ENCODE measurements at places on chromosomes 2 and 18. TPM values are rescaled to one million over a fixed set of nuclear protein-coding genes. Genes with fewer than 3 reads are reported as not detected.

Gene ZC3H6
- total RNA-seq: 18.5 TPM

Gene IL36A
- total RNA-seq: not detected

DNA sequence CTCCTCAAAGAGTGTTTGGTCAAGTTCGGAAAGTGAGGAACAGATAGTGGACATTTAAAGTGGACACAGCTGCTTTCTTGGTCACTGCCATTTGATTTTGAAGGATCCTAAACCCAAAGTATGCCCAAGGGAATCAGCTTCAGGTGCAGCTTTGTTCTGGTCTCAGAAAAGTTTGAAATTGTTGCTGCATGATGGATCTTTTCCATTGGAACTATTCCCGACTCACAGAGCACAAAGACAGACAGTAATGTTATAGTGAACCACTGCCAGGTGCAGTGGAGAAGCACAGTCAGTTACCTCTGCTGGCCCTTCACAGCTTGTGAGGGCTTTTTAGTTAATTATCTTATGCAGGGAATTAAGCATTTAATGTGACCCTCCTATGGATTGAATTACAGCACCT is 301.7 kb downstream of the PHLPP1 start:
- no peaks in the 10 kb centered on the region for H3K4me1 ChIP-seq
- DNase-seq: no peak
- H3K27ac ChIP-seq: no peak overlapping the region
- no peaks in the 10 kb centered on the region for H3K27me3 ChIP-seq

- DNase-seq: no peak
- H3K4me3 ChIP-seq: no peak overlapping the region
- H3K4me1 ChIP-seq: no peaks in the 10 kb centered on the region
- no peaks in the 10 kb centered on the region for H3K36me3 ChIP-seq
- H3K27ac ChIP-seq: no peak overlapping the region
- H3K27me3 ChIP-seq: no peaks in the 10 kb centered on the region
Measured at GRCh38 chr18:40250236-40250635, 1704.8 kb upstream of the PIK3C3 start.

GRCh38 chr2:157735532-157735931 is 106.9 kb upstream of the ACVR1C start:
- H3K27ac ChIP-seq: no peak overlapping the region
- no peaks in the 10 kb centered on the region for H3K27me3 ChIP-seq
- no peaks in the 10 kb centered on the region for H3K4me1 ChIP-seq

DNA sequence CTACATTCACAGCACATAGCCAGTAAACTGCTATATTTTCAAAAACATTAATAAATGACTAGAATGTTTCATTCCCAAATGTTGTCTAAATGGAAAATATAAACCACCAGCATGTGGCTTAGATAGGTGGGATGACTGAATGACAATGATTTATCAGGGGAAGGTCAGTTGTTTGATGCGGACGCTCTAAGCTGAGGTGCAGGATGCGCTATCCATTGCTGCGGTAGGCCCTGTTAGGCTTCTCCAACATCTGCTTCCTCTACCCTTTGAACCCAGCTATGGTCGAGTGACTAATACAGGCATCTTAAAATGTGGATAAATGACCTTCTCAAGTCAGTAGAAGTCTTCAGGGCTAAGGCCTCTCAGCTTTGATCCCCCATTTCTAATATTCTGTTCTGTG is 584.2 kb downstream of the CMPK2 start:
- no peaks in the 10 kb centered on the region for H3K4me1 ChIP-seq
- H3K4me3 ChIP-seq: no peak overlapping the region

DNA sequence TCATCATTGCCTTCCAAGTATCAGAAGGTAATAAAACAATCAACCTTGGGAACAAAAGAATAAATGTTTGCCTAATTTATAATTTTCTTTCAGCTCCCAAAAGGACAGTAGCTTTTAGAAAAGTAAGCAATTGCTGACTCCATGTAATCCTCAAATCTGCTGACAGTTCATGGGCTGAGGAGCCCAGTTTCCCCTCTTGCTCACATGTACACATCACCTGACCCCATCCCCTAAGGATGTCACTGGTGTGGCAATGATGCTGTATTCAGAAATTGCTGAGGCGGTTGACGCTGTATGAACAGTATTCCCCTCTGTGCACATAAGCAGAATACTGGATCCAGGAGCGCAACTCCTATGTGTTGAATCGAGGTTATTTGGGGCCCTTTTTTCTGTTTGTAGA is 56.1 kb upstream of the LYPD1 start:
- H3K4me1 ChIP-seq: no peaks in the 10 kb centered on the region
- no peak overlapping the region for H3K27ac ChIP-seq
- no peak for DNase-seq

All from upper lobe of left lung (tissue), 6 donors.